Hematopoietic multipotent progenitor cell treated with erythropoietin and hydrocortisone succinate and interleukin-3 and kit ligand, for 8 days (in vitro differentiated cells): ENCODE measurements at places on chromosomes 12 and 14.

GRCh38 chr12:101967506-101967905 lies 90.1 kb downstream of the DRAM1 start:
- DNase-seq, result no peak

- DNase-seq, result no peak
Measured at GRCh38 chr14:91229005-91229382, 15.5 kb downstream of the GPR68 start.

- DNase-seq, result no peak
Measured at GRCh38 chr12:77494296-77494695, 336.4 kb upstream of the NAV3 start.

GRCh38 chr12:115810122-115810901 lies 467.2 kb downstream of the MED13L start:
- DNase-seq, result no peak

- DNase-seq, result peak; percentile 66
Measured at GRCh38 chr14:65096323-65097089, 5.8 kb downstream of the MAX start.
